ENCODE measurements at places on chromosomes 4 and X. TPM values are rescaled to one million over a fixed set of nuclear protein-coding genes. Genes with fewer than 3 reads are reported as not detected.

MGAT4D gene
- not detected for total RNA-seq

DNA sequence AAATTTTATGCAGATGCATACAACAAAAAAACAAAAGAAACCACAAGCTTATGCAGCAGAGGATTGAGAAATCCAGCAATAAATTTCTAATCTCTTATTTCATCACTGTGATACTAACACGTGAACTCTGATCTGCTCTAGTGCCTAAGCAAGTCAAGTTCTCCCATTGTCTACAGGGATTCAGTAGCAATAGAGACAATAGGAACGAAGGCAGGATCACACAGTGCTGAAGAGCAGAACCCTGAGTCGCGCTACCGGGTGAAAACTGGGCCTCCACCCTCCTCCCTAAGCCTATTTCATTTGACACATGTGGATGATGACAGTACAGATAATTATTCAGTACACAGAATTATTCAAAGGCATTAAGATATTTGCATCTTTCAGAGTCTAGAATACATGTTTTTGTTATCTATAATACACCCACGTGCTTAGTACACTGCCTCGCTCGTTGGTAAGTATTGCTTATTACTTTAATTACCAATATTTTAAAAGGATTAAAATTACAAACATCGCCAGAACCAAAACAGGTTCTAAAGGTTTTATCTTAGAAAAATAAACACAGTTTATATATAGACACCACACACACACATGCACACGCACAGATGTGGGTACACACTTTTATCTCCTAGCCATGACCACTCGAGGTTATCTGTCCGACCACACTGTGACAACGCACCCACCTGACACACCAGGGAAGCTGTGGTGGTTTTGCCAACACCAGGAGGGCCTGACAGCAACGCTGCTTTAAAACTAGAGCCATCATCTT, 60.1 kb downstream of the RFC1 start:
- H3K4me3 ChIP-seq, result no peak overlapping the region
- no peak for DNase-seq
- no peak overlapping the region for H3K27ac ChIP-seq
- H3K27me3 ChIP-seq, result no peaks in the 10 kb centered on the region
- peaks cover 42% of the 10 kb centered on the region for H3K36me3 ChIP-seq

GRCh38 chrX:74085642-74086236, 218.2 kb upstream of the ZCCHC13 start:
- no peak for DNase-seq
- no peaks in the 10 kb centered on the region for H3K4me1 ChIP-seq
- H3K27ac ChIP-seq, result no peak overlapping the region
- no peak overlapping the region for H3K4me3 ChIP-seq
- peaks cover 12% of the 10 kb centered on the region for H3K36me3 ChIP-seq
- no peaks in the 10 kb centered on the region for H3K27me3 ChIP-seq

DNA sequence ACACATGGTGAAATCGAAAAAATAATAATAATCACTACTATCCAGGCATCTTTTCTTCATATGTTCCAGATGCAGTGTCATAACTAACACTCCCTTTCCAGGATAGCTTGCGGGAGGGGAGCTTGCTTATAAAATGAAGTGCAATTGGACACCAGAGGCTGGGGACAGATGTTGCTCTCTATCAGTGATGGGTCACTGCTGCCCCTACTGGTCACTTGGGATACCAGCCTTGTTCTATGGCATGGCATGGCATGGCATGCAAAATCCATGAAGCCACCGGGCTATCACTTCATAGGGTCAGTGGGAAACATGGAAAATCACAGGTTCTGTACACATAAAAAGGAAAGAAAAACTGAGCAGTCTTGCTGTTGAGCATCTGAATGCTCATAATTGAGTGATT, 168.1 kb downstream of the GLRA2 start:
- no peak overlapping the region for H3K4me3 ChIP-seq
- no peaks in the 10 kb centered on the region for H3K4me1 ChIP-seq
- H3K27me3 ChIP-seq, result no peaks in the 10 kb centered on the region
- DNase-seq, result peak; percentile 43
- no peak overlapping the region for H3K27ac ChIP-seq
- no peaks in the 10 kb centered on the region for H3K36me3 ChIP-seq

DNA sequence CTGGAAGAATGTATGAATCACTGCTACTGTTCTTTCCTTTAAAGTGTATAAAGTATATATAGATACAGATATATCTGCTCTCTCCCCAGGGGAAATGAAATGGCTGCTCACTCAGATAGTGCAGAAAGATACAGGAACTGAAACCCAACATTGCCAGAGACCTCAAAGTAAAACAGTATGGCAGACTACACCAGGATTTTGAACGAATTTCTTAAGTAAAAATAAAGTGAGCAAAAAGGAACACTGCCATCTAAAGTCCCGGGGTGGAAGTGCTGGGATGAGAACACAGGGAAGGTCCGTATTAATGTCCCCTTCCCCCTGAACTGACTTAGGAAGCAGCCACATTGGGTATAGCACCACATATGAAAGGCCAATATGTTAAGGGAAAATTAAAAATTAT, 93.4 kb downstream of the TMA16 start:
- H3K4me3 ChIP-seq, result no peak overlapping the region
- H3K4me1 ChIP-seq, result peaks cover 11% of the 10 kb centered on the region
- H3K27ac ChIP-seq, result no peak overlapping the region
- H3K36me3 ChIP-seq, result no peaks in the 10 kb centered on the region
- no peaks in the 10 kb centered on the region for H3K27me3 ChIP-seq

GRCh38 chrX:44152852-44153251, 179.7 kb upstream of the NDP start:
- H3K4me1 ChIP-seq, result no peaks in the 10 kb centered on the region
- no peaks in the 10 kb centered on the region for H3K27me3 ChIP-seq
- H3K36me3 ChIP-seq, result no peaks in the 10 kb centered on the region
- H3K27ac ChIP-seq, result no peak overlapping the region
- no peak overlapping the region for H3K4me3 ChIP-seq
- DNase-seq, result no peak

DNA sequence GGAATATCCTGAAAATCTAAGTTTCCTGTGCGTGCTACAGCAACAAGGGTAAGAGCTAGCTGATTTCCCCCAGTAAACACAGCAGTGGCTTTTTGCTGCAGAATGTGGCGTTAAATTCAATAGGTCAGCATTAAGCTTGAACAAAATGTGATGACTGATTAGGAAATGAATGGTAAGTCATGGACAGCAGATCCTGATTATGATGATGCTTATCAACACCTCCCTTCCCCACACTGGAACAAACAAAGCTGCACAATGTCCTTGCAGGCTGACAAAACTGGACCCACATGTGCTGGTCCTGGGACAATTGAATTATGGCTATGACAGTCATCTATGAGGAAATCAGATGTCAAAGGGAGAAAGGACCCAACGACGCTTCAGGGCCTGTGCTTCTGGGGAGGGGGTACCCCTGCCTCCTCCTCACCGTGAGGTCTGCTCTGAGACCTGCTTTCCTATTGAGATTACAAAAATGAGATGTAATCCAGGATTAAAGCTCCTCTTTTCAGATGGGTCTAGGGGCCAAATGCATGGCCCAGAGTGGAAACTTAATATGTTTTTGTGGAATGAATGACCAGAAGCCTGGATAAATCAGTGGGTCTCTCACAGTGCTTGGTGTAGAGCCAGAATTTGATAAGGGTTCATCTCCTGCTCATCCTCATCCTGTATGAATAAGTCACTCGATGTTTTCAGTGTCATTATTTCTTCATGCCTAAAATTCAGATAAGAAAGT, 32.0 kb upstream of the BOD1L1 start:
- DNase-seq, result no peak
- no peak overlapping the region for H3K27ac ChIP-seq
- H3K4me3 ChIP-seq, result no peak overlapping the region
- peaks cover 1% of the 10 kb centered on the region for H3K27me3 ChIP-seq

DNA sequence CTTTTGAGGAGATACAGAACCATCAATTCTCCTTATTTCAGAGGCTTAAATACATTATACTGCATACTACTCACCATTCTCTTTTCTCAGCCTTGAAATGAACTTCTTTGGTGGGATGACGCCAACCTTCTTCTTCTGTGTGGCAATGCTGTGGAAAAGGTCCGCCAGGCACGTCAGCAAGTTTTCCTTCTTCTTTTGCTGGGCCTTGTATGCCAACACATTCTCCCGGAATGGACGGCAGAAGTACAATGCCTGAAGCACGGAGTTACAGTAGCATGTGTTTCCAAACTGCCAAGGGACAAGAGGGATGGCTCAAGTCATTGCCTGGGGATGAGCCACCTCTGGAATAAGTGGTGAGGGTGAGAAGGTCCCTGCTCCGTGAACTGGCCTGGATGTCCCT, 31.2 kb downstream of the USP46 start:
- no peak for DNase-seq
- no peaks in the 10 kb centered on the region for H3K27me3 ChIP-seq
- no peaks in the 10 kb centered on the region for H3K4me1 ChIP-seq
- H3K27ac ChIP-seq, result no peak overlapping the region
- H3K4me3 ChIP-seq, result no peak overlapping the region
- H3K36me3 ChIP-seq, result peaks cover 2% of the 10 kb centered on the region

DNA sequence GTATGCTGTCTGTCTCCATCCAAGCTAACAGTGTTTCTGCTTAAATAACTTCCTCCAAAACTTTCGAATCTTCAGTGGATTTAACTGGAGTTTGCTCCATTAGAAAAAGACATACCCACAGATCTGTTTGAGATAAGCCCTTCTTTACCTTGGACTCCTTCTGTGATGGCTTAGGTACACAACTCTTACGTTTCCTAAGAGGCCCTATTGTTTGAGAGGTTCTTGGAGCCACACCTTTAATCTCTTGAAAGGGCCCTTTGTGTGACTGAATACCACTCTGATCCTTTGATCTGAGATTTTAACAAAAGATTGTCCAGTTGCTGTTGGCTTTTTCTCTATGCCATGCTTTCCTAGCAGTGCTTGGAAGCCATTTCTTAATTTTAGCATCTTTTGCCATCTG, 92.5 kb downstream of the AKAP4 start:
- no peak overlapping the region for H3K4me3 ChIP-seq
- H3K36me3 ChIP-seq, result no peaks in the 10 kb centered on the region
- DNase-seq, result no peak
- no peaks in the 10 kb centered on the region for H3K4me1 ChIP-seq
- H3K27ac ChIP-seq, result no peak overlapping the region
- H3K27me3 ChIP-seq, result no peaks in the 10 kb centered on the region

SPACA5 gene
- not detected for total RNA-seq

GRCh38 chr4:142130666-142131065, 494.3 kb downstream of the IL15 start:
- H3K27ac ChIP-seq, result peak overlapping the region; percentile 61
- H3K4me3 ChIP-seq, result no peak overlapping the region
- no peak for DNase-seq
- H3K27me3 ChIP-seq, result no peaks in the 10 kb centered on the region

Data from activated naive CD4-positive, alpha-beta T cell treated with anti-CD3 and anti-CD28 coated beads for 36 hours (primary cell).